ENCODE measurements at places on chromosomes 11 and 22.
A peak's percentile ranks its signal among the peaks of the same experiment; 100 is the strongest.

- no peak for DNase-seq
Measured at GRCh38 chr11:79686703-79687419, 246.0 kb upstream of the TENM4 start.

- DNase-seq, result no peak
Measured at GRCh38 chr11:5275369-5276110, 5.8 kb upstream of the HBE1 start.

DNA sequence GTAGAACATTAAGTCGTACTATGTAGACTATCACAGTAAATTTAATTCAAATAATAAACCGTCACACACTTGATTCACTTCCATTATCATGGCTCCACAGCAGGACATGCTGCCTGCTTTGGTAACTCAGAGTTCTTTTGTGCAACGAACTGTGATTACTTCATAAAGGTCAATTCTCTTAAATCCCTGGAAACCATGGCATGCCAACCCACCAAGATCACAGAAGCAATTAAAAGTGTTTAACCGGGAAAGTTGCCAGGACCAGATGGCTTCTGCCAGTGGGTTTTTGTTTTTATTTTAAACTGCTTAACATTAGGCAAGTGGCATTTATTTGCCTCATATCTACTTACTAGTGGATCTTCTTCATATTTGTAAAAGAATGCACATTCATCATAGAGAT lies 1162.1 kb downstream of the DLG2 start:
- peak; percentile 28 for DNase-seq

- DNase-seq, result no peak
Measured at GRCh38 chr22:28951969-28952521, 68.7 kb downstream of the ZNRF3 start.

- no peak for DNase-seq
Measured at GRCh38 chr11:83629775-83630174, 343.6 kb upstream of the CCDC90B start.

DNA sequence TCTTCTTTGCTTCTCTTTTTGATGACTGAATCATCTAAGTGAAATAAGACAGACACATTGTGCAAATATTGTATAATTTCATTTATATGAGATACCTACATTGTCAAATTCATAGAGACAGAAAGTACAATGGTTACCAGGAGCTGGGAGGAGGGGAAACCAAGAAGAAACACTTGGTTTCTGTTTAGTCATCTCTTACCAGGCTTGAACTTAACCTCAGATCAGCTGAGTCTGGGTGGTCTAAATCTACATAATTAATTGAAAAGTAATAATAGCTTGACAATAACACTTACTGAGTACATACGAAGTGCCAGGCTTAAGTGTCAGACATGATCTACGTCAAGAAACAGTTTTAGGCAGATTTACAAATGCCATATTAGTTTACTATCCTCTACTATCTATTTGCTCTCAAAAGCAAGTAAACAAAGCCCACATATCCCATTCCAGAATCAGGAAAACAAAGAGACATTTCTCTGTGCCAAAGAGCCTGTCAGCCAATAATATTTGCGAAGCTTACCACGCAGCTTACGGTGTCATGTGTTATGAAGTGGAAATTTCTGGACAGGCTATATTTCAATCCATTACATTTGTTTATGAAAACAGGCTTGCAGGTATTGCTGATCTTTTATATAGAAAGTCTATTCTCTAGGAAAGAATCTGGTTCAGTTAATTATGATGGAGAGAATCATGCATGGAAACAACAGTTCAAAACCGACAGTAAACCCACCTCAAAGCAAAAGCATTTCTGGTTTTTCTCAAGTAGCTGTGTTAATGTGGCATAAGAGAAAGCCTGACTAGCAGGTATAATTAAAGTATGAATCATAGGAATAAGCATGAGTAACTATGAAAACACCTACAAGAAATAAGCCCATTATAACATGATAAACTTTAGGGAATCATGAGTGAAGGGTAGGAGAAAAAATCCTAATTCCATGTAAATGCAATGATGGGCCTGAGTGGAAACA lies 2.7 kb upstream of the ARHGAP42 start:
- DNase-seq, result no peak

GRCh38 chr11:31243706-31244105 lies 125.8 kb downstream of the DCDC1 start:
- no peak for DNase-seq

DNA sequence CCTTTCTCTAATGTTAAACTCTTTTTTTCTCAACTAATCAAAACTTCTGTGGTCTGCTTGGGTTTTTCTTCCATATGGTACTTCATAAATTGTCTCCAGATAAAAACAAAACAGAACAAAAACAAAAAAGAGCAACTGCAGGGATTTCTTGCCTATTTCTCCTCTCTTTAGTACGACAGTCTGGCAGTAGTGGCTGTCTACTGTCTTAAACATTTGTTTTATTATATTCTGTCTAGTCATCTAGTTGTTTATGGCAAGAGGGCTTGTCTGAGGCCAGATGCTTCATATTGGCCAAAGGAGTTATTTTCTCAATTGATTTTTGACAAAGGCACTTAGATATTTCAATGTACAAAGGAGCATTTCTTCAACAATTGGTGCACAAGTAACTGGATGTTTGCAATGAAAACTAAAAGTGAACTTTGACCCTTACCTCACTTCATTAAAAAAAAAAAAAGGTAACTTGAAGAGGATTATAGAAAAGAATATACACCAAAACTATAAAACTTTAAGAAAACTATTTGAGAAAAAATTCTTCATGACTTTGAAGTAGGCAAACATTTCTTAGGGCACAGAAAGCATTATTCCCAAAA lies 404.2 kb downstream of the LUZP2 start:
- no peak for DNase-seq

- no peak for DNase-seq
Measured at GRCh38 chr11:39102236-39102635, 2357.2 kb downstream of the LRRC4C start.

DNA sequence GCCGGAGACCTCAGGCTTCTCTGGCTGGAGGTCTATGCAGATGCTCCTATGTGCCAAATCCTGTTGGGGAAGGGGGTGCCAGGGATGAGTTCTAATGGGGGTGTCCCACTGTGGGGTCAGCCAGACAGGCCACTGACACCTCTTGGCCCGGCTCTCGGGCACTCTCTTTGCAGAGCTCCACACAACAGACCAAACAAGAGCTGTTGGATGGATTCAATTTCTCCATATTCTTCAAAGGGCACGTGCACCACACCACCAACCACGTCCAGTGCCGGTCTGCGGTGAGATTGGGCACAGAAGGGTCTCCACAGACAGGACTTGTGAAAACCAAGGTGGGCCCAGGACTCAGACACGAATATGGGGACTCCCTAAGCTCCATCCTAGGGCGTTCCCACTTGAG lies 2.2 kb upstream of the RGL4 start:
- DNase-seq, result no peak

DNA sequence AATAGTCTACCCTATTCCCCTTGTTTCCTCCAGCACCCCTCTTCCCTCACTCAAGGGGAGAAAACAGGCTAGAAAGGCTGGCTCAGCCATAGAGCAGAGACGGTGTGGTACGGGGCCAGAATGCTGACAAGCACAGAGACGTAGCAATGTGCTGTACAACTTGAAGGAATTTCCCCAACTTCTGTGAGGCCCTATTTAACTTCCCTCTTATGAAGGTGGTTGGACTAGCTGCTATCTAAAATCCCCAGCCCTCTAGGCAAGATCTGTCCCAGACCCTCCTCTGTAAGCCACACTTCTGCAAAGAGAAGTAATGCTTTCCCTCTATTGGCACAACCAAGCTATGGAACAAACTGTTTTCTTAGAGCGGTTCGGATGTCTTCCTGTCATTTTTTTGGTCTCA lies 37.8 kb downstream of the PLEKHA7 start:
- DNase-seq, result no peak

- no peak for DNase-seq
Measured at GRCh38 chr11:70815485-70815832, 417.1 kb downstream of the CTTN start.

GRCh38 chr11:65378208-65378927 lies 4.1 kb downstream of the SLC25A45 start:
- no peak for DNase-seq

DNA sequence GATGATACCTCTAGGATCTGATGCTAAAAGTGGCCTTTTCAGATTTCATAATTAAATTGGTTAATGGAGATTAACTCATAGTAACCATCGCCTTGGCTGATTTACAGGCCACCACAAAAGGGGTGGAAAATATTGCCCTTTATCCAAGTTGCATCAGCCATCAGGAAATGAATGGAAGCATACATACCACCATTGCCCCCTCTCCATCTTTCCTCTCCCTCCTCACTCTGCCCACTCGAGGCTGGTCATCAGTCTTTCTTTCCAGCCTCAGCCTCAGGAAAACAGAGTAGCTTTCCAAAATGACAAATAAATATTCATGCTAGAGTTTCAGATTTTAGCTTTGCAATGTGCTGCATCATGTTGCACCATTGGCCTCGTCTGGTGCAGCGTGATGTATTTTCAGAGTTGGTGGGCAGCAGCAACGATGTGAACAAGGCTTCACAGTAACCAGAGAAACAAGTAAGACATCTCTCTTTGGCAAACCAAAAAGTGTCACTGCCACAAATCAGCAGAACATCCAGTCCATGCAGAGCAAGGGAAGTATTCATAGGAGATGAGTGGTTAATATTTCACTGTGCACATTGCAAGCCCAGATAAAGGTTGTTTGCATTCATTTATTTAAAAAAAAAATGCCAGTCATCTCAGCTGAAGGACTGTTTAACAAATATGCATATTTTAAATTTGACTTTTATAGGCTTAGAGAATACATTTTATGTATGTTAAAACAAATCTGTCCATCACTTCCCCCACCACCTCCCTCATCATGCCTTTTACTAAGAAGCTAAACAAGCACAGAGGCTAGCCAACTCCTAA lies 136.7 kb upstream of the FAT3 start:
- DNase-seq, result no peak

GRCh38 chr11:85953491-85954143 lies 98.4 kb downstream of the CCDC83 start:
- DNase-seq, result no peak

GRCh38 chr11:96207459-96208449 lies 135.2 kb downstream of the MAML2 start:
- DNase-seq, result no peak

- peak; percentile 76 for DNase-seq
Measured at GRCh38 chr22:23289851-23290724, 109.8 kb downstream of the BCR start.

GRCh38 chr11:84724256-84724655 lies 902.9 kb downstream of the DLG2 start:
- no peak for DNase-seq

DNA sequence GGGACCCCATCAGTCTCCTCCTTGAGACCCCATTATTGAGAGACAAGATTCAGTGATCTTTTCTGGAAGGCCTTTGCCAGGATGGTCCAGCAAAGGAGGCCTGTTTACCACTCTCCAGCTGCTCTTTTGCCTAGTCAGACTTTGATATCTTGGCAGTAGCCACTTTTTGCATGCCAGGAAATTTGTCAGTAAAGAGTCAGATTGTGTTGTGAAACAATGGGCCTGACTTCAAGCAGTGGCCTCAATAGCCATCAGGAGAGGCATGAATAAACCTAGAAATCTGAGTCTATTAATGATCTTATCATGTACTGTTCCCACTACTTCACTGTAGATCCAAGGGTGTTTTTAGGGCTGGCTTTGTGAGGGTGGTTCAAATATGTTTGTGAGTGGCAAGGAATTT lies 479.4 kb downstream of the JRKL start:
- no peak for DNase-seq

DNA sequence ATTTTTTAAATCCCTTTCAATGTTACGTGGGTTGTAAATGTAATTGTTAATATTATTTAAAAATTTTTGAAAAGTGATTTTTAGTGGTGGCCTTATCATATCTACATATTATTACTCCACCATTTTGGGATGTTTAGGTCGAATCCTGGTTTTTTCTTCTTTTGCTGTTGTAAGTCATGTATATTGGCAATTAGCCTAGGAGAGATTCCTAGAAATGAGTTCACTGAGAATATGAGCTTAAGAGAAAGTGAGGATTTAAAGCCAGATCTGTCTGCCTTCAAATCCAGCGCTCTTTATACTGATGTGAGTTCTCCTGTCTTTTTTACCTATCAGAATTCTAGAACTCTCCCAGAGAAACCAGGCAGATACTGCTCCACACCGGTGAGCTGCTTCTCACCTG lies 56.1 kb downstream of the PTPRJ start:
- DNase-seq, result no peak

- peak; percentile 78 for DNase-seq
Measured at GRCh38 chr11:60924110-60924905, at the start of gene TMEM132A. Gene TMEM132A (plus strand): TSS chr11:60924460. CDS start chr11:60924634, 174 bp downstream.

DNA sequence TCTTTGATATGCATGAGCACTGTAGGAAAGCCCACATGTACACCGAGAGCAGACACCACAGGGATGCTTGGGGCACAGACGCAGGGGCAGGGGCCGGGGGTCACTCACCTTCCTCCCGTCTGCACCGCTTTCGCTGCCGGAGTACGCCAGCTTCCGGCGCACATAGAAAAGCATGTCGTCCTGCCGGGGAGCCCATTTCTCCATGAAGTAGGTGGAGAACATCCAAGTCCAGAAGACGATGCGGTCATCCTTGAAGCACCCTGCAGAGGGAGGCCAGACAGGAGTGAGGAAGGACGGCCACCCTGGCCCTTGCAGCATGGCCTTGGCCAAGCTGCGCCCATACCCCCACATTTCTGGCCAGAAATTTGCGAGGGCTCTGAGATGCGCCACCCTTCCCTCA lies 28.8 kb downstream of the KIAA0930 start:
- DNase-seq, result no peak

DNA sequence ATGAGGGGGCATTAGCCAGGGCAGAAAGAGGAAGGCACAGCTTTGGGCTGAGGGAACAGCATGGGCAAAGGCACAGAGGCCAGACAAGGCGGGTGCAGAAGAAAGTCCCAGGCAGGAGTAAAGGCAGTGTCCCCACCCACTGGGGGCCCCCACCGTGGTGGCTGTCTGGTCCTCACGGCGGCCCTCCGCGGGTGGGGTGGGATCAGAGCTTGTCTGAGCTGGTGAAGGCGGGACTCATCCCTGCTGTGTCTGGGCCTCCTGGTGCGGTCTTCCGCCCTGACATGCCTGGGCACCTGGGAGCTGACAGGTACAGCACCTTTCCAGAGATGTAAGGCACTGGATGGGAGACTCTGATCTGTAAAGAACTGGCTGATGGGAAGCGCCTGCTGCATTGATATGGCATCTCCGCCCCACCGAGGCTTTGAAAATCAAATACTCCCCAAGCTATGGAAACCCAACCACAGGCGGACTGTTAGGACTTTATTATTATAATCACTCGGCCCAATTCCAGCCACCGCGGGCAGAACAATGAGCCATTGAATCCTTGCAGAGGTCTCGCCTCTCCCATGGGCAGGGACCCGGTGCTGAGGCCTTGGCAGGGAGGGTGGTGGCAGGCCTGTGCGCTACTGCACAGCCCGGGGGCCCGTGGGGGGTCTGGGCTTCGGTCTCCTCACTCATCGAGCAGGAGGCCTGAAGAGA lies 14.2 kb upstream of the GNB1L start:
- DNase-seq, result peak; percentile 45

- DNase-seq, result no peak
Measured at GRCh38 chr11:26909991-26910591, 83.8 kb upstream of the FIBIN start.
